ENCODE measurements at places on chromosomes 2 and 18. TPM values are rescaled to one million over a fixed set of nuclear protein-coding genes. Genes with fewer than 3 reads are reported as not detected.

ECEL1 gene
- not detected for total RNA-seq

- DNase-seq, result no peak
- H3K4me3 ChIP-seq, result no peak overlapping the region
- peaks cover 13% of the 10 kb centered on the region for H3K36me3 ChIP-seq
- H3K4me1 ChIP-seq, result no peaks in the 10 kb centered on the region
- H3K27ac ChIP-seq, result no peak overlapping the region
- no peaks in the 10 kb centered on the region for H3K27me3 ChIP-seq
Measured at GRCh38 chr2:47025969-47026610, 110.5 kb upstream of the MCFD2 start.

GRCh38 chr2:173854840-173855239 is 110.3 kb downstream of the SP3 start:
- no peak for DNase-seq
- H3K4me1 ChIP-seq, result peaks cover 2% of the 10 kb centered on the region
- no peaks in the 10 kb centered on the region for H3K27me3 ChIP-seq
- no peak overlapping the region for H3K4me3 ChIP-seq

KRTCAP3 gene
- 2.8 TPM for total RNA-seq

FBXO48 gene
- total RNA-seq, result 0.75 TPM

NTSR2 gene
- not detected for total RNA-seq

Data from liver (tissue), 10 donors.